Activated CD4-positive, alpha-beta T cell treated with anti-CD3 and anti-CD28 coated beads, Interleukin-2, amount 50 U/mL, for 48 hours (primary cell): ENCODE measurements at places on chromosomes 12 and 14.

DNA sequence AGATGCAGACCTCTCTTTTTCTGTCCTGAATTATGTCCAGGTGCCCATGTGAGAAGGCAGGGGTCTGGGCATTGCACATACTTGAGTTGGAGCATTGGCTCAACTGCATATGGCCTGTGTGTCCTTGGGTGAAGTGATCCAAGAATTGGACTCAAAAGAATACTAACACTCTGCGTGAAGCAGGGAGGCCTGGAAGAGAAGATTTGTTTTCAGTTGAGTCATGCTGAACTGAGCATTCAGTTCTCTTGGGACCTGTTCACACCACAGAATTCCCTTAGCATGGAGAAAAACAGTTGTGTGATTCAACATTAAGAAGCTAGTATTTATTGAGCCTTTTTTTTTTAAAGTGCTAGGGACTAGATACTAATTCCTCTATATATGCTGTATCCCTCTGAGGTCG is 164.7 kb upstream of the TBX3 start:
- no peak for DNase-seq

DNA sequence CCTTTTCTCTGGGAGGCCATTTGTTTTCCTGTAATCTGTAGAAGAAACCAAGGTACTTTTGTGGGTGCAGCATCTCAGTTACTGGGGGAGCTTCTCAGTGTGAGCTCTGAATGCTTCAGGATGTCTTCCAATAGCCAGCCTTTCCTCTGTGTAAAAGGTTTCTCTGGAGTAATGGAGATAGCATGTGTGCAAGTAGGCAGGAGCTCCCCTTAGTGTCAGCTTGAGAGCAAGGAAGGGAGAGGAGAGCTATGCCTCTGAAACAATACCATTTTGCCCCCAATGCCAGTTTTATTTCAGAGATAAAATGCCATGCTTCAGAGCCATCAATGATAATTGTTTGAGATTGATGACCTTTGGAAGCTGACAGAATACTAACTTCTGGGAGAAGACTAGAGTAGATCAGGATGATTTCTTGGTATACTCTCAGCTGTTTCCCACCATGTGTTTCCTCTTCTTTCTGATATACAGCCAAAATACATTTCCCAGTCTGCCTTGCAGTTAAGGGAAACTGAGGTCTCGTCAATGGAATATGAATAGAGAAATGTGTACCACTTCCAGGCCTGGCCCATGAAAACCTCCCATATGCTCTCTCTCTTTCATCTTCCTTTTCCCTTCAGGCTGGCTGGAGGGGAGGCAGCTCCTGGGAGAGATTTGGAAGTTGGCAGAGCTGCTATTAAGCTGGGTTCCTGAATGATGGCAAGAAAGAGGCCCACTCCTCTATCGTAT is 125.7 kb downstream of the CRADD start:
- DNase-seq: no peak

DNA sequence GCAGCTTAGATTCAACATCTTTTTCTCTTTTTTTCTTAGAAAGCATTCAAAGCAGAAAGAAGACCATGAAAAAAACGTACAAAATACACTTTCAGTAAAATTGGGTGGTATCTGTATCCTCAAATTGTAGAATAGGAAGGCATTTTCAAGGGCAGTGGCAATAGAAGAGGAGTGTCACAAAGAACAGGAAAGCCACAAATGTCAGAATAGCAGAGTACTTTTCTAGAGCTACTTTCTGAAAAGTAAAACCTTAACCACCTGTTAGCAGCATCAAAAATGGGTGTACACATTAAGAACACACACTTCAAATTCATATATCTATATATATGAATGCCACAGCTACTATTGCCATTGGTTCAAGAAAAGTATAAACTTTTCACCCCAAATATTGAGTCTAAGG is 412.1 kb upstream of the DCN start:
- no peak for DNase-seq

- DNase-seq: no peak
Observed at GRCh38 chr12:55767156-55767555, 24.2 kb downstream of the GDF11 start.

DNA sequence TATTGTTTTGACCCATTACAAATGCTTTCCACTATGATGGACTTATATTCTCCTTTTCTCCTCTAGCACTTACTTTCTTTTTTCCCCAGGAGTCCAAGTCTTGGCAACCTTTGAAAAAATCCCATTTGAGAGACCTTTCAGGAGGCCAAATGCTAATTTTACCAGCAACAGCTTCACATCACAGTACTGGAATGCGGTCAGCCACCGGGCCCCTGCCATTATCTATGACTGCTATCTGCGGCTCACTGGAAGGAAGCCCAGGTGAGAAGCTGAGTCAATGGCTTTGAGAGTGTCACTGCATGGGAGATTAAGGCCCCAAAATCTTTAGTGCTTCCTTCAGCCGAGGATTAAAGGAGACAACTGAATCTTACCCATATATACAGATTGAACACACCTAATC is 64.2 kb downstream of the ERGIC2 start:
- DNase-seq: no peak

DNA sequence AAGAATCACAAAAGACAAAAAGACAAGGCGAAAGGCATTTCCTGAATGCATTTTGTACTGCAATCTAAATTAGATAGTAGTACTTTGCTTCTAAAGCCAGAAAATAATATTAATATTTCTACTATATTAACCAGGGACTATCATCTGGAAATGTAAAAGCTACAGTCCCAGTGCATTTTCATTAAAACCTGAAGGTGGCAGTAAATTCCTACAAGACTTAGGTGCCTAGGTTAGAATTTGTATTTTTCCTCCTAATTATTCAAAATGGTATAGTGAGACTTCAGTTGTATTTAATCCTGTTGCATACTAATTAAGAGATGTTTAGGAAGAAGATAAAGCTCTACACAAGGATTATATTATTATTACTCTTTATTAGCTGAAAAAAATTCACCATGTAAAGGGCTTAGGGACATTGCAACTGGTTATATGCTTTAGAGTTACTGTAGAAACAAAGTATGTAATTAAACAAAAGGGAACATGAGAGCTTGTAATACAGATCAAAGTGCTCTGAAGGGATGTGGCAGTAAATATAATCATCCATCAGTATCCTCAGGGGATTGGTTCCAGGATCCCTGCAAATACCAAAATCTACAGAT is 53.6 kb downstream of the BRMS1L start:
- DNase-seq: no peak

- DNase-seq: no peak
Observed at GRCh38 chr14:99476864-99477263, 3.8 kb downstream of the SETD3 start.

- no peak for DNase-seq
Observed at GRCh38 chr14:64604881-64605280, 55.1 kb downstream of the PPP1R36 start.

- DNase-seq: no peak
Observed at GRCh38 chr12:80175307-80175930, 76.1 kb downstream of the OTOGL start.

- DNase-seq: no peak
Observed at GRCh38 chr12:69966839-69967238, 141.8 kb downstream of the MYRFL start.

DNA sequence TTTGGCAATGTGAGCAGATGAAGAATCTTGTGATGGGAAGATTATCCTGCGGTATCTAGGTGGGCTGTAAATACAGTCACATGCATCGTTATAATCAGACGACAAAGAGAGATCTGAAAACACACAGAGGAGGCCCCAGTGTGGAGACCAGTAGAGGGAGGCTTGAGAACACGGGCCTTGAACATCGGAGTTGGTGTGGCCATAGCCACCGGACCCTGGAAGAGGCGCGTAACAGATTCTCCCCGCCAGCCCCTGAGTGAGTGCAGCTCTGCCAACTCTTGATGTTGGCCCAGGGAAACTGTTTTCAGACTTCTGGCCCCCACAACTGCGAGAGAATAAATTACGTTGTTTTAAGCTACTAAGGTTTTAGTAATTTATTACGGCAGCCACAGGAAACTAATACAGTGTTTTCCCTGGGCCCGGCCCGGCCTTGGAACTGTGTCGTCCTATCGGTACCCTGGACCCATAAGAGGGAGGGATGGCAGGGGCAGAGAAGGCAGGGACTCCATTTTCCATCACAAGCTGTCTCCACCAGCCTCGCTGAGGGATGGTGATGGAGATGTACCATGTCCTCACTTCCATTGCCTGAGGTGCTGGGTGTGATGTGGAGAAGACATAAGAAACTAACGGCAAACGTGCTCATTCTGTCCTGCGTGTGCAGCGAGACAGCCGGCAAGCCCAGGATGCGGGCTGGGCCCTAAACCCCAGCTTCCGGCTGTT is 91.6 kb downstream of the NTF3 start:
- DNase-seq: no peak

- peak; percentile 69 for DNase-seq
Observed at GRCh38 chr14:105294142-105294597, 6.6 kb downstream of the BRF1 start.

DNA sequence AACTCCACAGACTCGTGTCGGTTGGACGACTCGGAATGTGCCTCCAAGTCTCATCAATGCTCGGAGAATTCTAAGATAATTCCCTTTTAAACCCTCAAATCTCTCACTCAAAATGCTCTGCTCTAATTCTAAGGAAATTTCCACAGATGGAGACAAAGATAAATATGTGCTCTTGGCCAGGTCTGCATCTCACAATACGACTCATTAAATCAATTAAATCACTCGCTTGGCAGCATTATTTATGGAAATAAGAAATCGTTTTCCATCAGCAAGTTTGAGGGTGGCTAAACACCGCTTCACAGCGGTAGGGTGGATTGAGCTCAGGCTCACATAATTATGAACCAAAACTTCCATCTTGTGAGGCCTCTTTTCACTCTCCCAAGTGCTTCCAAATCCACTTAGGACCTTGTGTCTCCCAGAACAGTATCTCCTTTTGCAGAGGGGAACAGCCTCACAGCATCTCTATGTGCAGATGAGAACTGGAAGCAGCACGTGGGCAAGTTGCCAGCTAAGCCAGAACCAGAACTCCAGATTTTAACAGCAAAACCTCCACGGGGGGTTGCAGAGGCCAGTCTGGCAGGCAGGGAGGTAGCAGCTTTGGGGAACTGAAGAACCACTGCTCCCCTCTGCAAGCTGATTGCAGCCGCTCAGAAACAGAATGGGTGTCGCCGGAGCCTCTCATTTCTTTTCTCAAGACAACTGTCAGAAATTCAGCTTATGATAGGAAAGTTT is 43.8 kb downstream of the RIMBP2 start:
- no peak for DNase-seq

DNA sequence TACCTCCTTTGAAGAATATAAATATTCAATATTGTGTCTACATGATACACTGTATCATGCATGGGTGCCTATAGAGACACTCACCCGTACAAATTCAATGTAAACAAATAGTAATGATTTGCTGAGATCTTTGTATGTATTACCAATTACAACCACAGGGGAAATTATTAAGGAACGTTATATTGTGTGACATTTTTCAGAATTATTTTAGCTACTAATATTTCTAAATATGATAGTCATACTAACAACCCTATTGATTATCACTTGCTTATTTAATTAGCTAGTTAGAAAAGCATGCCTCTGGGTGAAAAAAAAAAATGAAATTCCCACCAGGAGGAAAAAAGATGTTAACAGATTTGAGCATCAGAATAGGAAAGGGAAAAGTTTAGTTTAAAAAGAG is 2.1 kb downstream of the SOX5 start:
- no peak for DNase-seq

DNA sequence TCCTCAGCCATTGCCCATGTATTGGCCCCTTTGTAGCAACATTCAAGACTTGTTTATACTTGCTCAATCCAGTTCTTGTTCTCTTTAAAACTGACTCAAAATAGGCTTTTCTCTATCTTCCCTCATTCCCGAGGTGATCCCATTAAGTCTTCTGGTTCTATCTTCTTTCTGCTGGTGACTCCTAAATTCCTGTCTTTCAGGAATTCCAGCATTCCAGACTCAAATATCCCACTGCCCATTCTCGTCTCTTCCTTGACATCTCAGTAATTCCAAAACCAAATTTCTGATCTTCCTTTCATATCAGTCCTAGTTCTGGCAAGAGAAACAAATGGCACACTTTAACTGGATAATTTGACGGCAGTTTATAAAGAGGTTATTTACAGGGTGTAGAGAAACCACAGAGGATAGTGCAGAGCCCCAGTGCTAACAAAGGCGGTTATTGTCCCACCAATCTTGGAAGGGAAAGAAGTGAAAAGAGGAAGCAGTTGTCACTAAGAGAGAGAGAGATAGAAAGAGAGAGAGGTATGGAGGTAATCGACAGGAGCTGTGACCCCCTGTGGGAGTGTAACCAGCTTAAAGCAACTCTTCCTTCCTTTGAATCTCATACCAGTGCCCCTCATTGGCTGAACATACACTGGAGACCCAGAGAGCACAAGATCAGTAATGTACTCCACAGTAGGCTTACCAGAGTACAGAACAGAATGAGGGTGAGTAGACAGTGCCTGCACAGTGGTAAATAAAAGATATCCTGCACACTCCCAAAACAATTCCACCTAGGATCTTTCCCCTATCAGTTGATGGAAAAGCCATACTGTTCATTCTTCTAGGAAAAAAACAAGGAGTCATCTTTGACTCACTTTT is 177.6 kb upstream of the LMNTD1 start:
- DNase-seq: no peak

GRCh38 chr12:66900616-66901015 is 221.7 kb upstream of the GRIP1 start:
- no peak for DNase-seq

- no peak for DNase-seq
Observed at GRCh38 chr12:67524861-67525616, 123.5 kb upstream of the DYRK2 start.

DNA sequence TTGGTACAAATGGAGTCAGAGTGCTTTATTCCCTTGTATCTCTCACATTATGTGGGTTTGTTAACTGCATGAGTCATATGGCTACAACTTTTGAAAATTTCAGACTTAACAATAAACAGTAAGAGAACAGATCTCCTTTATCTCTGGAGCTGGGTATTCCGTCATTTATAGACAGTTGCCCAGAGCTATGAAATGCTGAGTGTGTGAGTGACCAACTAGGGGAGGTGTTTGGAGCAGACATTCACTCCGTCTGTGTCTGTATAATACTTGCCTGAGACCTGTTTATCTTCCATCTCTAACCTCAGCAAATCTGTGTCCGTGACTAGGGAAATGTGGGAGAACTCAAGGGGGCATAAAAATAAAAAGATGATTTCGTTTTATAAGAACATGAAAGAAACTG is 279.9 kb upstream of the FAR2 start:
- DNase-seq: no peak

GRCh38 chr12:129614221-129614885 is 289.5 kb downstream of the TMEM132D start:
- DNase-seq: no peak

DNA sequence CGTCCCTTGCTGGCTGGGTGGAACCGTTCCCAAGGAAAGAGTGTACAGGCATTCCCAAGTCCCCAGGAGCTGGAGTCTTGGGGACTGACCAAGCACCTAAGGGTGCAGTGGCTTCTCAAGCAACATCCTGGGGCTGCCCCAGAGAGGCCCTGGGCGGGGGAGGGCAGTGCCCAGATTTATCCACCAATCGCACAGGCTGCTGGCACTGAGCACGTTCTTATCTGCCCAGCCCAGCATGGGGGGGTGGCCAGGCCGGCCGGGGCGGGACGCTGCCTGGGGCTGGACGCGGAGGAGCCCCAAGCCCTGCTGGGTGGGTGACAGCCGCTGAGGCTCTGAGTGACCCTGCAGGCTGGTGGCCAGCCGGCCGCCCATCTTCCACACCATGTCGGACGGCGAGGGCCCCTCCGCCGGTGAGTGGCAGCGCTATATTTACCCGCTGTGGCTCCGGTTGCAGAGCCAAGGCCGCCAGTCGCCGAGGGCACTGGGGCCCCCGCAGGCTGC is 53.4 kb downstream of the CYP46A1 start:
- no peak for DNase-seq

- DNase-seq: no peak
Observed at GRCh38 chr14:92430686-92431085, 82.9 kb upstream of the RIN3 start.
